Activated T-cell treated with anti-CD3 and anti-CD28 coated beads for 48 hours (primary cell): ENCODE measurements at places on chromosomes 13 and 19.

- no peak for DNase-seq
Observed at GRCh38 chr13:21219036-21219381, 42.6 kb downstream of the MRPL57 start.

- DNase-seq, result peak; percentile 41
Observed at GRCh38 chr19:16066611-16067104, 9.6 kb upstream of the TPM4 start.

DNA sequence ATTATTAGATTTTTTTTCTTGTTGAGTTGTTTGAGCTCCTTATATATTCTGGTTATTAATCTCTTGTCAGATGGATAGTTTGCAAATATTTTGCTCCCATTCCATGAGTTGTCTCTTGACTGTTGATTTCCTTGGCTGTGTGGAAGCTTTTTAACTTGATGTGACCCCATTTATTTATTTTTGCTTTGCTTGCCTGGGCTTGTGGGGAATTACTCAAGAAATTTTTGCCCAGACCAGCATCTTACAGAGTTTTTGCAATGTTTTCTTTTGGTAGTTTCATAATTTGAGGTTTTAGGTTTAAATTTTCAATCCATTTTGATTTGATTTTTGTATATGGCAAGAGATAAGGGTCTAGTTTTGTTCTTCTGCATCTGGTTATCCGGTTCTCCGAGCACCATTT, 124.7 kb downstream of the PCCA start:
- no peak for DNase-seq

GRCh38 chr13:109627649-109628048, 158.7 kb downstream of the IRS2 start:
- no peak for DNase-seq

DNA sequence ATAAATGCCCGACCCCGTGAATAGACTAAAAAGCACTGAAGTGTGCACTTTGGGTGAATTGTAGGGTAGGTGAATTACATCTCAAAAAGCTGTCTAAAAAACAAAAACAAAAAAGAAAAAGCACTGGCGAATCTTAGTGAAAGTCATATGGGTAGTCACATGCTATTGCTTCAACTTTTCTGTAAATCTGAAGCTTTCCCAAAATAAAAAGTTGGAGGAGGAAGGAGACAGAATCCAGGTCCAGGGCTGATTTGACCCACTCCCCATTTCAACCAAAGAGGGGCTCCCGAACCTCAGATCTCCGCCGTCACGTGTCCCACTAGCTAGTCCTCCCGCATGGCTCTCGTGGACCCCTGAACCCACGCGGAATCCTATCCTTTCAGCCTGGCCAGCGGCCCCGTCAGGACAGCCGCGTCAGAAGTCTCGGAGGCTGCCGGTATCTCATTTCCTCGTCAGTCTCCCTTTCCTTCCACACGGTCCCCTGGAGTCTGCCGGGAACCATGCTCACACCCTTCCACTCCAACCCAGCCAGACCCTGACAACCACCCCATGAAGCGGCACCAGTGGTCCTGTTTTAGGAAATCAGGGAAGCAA, 6.1 kb downstream of the PPP1R12C start:
- no peak for DNase-seq

- DNase-seq, result no peak
Observed at GRCh38 chr19:33390101-33390907, 16.8 kb downstream of the CEBPG start.

DNA sequence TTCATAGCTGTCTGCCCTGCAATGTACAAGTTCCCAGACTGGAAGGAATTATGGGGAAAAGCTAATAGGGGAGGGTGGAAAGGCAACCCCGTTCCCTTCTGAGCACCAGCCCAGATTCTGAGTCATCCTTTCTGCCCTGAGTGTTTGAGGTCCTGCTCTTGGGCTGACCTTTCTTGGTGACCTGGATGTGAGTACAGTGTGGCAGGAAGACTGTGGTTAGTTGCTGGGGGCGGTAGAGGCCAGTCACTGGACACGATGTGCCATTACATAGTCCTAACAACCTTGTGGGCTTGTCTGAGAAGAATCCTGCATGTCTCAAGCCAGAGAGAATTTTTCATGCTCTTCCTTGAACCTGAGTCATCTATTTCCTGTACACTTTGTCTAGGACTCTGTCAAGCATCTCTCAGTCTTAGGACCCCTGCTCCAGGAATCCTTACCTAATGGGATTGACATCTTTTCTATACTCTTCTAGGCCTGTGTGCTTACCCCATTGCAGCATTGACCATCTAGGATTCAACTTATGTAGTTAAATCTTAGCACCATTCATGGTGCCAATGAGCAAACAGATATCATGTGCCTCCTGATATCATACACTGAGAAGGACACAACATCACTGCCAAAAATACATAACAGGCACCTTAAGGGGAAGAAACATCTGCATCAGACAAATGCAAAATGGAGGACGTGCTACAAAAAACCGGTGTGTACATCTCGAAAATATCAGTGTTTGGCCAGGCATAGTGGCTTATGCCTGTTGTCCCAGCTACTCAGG, 8.1 kb upstream of the ANGPTL4 start:
- no peak for DNase-seq

DNA sequence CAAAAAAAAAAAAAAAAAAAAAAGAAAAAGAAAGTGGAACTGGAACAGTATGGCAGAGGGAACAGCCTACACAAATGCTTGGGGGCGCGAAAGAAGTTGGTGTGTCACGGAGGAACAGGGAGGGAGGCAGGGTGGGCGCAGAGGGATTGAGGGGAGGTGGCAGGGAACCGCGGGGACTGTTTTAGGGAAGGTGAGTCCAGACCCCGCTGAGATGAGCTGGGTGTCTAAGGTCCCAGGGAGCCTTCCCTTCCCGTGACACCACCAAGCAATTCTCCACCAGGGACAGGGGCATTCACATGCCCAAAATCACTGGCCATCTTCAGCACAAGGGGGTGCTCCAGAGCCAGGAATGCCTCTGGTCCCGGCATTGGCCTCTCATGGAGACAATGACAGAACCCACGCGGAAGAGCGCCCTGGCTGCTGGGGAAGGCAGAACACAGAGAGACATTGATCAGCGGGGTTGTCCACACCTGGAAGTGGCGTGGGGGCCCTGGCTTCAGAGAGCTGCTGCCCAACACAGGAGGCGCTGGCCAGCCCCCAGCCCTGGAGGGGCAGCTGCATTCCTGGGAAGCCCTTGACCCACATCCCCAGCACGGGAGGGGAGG, 6.9 kb downstream of the PEAK3 start:
- no peak for DNase-seq

- no peak for DNase-seq
Observed at GRCh38 chr19:397321-397720, 11.6 kb downstream of the C2CD4C start.

GRCh38 chr13:103243495-103243894, 177.3 kb upstream of the SLC10A2 start:
- DNase-seq, result no peak

DNA sequence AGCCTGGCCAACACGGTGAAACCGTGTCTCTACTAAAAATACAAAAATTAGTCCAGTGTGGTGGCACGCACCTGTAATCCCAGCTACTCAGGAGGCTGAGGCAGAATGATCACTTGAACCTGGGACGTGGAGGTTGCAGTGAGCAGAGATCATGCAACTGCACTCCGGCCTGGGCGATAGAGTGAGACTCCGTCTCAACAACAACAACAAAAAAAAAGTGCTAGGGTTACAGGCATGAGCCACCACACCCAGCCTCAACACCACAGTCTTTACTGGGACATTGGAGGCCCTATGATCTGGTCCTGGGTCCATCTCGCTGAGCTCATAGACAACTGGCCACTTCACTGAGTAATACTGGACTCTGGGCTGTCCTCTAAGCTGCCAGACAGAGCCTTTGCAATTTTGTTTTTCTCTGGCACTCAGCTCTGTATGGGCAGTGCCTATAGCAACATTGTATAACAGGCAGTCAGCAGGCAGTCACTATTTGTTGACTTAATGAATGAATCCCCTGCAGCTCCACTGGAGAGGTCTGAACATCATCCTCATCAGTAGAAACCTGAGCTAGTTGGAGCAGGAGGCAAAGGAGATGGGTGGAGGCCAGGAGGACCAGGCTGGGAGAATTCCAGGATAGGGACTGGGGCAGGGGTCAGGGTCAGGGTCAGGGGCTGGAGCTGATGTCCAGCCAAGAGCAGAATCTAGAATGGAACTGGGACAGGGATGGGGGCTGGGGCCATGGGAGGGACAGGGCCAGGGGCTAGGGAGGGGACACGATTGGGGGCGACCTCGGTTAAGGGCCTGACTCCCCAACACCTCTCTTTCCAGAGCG, 8.1 kb downstream of the BLOC1S3 start:
- no peak for DNase-seq

DNA sequence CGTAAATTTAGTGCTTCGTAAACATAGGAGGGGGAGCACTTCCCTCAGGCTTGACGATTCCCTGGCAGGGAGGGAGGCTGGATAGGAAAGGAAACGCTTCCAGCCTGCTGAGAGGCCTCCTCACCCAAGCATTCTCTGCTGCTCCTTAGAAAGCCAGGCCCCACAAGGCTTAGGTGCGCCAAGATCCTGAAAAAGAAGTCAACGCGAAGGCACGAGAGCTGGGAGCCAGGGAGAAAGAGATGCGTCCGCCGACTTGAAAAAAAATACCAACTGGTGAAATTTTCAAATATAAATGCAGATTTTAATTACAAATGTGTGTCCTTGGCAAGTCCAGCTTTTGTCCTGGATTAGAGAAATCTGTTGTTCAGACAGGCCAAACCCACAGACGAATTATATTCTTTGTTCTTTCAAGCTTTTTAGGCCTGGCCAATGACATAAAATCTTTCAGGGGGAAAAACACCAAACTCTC, 64.0 kb downstream of the ALOX5AP start:
- DNase-seq, result no peak
